ENCODE measurements at places on chromosomes 11 and 22.

DNA sequence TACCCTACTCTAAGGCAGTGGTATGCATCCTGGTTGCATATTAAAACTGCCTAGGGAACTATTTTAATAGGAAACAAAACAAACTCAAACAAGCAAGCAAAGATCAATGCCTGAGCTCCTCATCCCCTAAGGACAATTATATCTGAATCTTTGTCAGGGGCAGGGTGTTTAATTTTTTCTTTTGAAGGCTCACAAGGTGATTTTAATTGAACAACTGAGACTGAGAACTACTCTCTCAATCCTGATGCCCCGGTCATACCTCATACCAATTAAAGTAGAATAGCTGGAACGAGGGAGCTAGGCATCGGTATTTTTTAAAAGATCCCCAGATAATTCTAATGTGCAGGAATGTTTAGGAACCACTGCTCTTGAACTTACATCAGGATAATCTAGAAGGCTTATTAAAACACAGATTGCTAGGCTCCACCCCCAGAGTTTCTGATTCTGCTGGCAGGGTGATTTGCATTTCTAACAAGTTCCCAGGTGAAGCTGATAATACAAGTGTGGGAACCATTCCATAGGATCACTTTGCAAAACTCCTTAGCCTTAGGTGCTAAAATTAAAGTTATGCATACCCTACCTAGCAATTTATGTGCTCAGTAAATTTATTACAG lies 416.5 kb downstream of the GUCY1A2 start:
- no peak for DNase-seq

GRCh38 chr11:114621950-114622809 lies 26.6 kb upstream of the NXPE4 start:
- no peak for DNase-seq

DNA sequence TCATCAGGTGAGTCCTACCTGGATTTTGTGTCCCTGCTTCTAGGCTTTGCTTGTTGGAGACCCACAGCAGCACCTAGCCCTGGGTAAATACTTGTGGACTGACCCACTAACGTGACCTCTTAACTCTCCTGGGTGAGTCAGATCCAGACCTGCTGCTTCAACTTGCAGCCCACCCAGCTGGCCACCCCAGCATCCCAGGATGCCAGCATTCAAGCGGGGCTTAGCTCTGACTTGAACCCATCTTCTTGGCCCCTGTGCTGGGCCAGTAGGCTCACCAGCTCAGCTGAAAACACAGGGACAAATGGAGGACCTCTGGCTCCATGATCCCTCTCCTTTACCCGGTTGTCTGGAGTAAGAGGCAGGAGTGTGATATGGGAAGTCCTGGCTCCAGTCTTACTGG lies 33.5 kb downstream of the PARVG start:
- no peak for DNase-seq

DNA sequence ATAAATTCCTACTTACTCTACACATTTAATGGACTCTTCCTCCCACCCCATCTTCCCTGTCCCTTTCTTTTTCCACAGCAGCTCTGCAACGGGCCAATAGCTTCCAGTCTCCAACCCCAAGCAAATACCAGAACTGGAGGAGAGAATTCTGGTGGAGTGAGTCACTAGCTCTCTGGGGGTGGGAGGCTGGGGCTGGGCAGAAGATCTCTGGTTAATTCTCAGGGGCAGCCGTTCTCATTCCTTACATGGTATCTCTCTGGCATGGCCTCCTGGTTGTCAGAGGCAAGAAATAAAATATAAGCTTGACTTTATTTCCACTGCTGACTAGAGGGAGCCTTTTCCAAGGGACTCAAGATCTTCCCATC lies 90.4 kb upstream of the PARVA start:
- no peak for DNase-seq

DNA sequence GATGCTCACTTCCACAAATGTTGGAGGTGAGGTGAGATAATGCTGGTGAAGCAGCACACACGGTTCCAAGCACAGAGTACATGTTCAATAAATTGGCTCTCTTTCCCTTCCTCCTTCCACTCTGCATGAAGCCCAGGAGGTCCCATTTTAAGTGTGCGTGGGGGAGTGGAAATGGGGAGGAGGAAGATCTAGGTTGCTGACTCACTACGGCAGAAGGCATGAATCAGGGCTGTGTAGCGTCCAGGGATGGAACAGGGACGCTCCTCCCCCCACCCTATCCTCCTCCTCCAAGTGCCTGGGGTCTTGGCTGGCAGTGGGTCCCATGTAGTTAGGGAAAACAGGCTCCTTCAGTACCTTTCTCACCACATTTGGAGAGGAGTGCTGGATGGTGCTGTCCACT lies 44.2 kb downstream of the TRIM66 start:
- DNase-seq: no peak

GRCh38 chr11:36438126-36438525 lies 71.9 kb downstream of the TRAF6 start:
- DNase-seq: no peak

Data from NCI-H524 treated with DMSO at 0.1 percent for 48 hours (cell line).